Adrenal gland (tissue), 19 donors: ENCODE measurements at places on chromosomes 13 and 19. TPM values are rescaled to one million over a fixed set of nuclear protein-coding genes. Genes with fewer than 3 reads are reported as not detected.

Gene CCDC194
- total RNA-seq: not detected

- DNase-seq: no peak
These were observed 350.2 kb downstream of the IRS2 start for GRCh38 chr13:109436055-109436622.

- no peak for DNase-seq
These were observed 134.2 kb downstream of the FRY start for GRCh38 chr13:32165796-32166195.

DNA sequence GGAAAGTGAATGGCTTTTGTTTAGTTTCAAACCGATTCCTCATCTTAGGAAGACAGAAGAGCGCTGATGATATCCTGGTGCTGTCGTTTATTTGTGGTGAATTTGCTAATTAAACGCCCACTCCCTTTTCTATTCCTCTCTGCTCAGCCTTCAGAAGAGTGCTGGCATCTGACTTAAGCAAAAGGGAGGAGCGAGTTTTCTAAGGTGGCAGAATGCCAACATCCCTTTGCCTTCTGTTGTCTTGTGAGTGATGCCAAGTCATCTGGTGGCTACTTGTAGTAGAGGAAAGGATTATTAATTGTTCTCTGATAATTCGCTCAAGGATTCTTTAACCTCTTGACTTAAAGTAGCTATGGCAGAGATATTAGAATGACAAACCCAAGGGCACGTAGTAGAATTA, 68.1 kb downstream of the ERCC5 start:
- DNase-seq: peak; percentile 46

DNA sequence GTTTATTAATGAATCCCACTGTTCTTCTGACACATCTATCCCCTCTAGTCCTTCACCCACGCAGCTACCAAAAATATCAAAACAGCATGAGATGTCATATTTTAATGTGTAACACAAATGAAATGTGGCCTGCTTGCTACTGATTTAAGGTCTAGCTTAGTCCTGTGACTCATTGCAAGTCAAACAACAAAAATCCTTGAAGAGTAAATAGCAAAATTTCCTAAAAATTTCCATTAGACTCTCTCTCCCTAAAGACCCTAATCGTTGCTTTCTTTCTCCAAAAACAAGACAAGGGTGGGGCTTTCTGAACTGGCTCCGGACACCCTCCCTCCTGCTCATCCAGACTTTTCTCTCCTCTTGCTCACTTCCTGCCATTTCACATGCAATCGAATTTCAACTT, 99.9 kb upstream of the IPO5 start:
- DNase-seq: no peak

DNA sequence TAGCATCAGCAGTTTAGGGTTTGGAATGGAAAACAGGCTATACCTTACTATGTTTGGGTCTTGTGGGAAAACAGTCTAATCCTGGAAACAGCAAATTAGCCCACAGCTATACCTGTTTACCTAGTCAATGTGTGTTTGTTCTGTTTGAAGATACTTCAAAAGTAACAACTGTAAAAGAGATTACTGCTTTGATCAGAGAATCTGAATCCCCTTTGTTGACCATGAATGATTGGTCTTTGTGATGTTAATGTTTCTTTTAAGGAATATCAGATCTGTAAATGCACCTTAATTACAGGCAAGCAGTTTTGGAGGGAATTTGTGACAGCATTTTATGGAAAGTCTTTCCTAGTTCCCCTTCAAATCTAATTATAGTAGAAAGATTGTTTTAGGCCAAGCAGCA, 20.7 kb upstream of the KLF5 start:
- no peak for DNase-seq

DNA sequence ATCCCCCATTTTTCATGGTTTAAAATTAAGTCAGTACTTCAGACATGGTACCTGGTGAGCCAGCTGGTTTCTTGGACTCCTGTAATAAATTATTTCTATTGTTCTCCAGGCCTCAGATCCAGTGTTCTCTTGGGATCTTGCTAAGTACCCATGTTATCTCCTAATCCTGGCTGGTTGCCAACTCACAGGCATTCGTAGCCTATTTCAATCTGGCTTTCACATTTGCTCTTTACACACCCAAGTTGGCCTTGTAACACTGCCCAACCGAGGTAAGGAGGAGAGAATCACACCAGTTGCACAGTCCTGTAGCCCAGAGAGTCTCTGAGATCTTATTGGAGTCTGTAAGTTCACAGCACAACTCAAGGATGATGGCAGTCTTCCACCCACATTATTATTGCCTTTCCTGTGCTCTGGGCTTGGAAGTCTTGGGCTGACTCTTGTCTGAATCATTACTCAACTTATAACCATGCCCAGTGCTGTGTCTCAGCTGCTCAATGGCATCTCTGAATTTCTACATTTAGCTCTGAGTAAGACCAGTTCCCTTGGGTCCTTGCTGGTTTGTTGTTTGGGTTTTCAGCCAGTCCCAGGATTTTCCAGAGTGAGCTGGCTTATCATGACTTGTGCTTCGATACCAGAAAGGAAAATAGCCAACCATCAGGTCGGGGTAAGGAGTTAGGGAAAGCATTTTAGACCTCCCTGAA, 76.6 kb upstream of the KLF12 start:
- DNase-seq: peak; percentile 16

DNA sequence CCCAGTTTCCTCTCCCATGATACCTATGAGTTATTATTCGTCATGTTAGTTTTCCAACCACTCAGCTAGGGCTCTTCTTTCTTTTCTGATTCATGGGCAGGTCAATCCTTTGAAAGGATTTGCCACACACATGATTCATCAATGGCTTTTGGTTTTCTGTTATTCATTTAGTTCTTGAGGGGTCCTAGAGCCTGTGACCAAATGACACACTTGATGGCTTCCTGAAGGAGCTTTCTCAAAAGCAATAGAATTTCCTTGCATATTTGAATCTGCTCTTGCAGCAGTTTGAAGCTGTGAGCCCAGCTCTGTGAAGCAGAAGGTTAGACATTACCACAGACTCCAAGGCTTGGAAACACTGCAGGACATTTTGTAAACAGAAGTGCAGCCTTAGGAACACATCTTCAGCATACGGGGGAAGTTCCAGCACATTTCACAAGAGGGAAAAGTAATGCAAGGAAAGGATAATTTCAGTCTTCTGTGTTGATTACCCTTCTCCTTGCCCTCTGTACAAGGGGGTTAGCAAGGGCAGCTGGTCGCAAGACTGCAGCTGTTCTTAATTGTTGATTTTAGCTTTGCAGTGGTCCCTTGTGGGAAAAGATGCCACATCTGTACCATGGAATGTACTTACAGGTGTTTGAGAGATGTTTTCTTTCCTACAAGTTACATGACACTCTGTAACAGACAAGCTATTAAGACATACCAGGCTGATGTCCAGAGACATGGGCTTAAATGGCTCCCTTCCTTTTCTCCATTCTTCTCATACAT, 338.6 kb downstream of the KCNRG start:
- no peak for DNase-seq

GRCh38 chr13:97934590-97934989, 18.9 kb upstream of the IPO5 start:
- no peak for DNase-seq
